ENCODE measurements at places on chromosomes 13 and 19. TPM values are rescaled to one million over a fixed set of nuclear protein-coding genes. Genes with fewer than 3 reads are reported as not detected.

GRCh38 chr19:14019100-14019499 is 8.8 kb upstream of the RLN3 start:
- DNase-seq: no peak

DNA sequence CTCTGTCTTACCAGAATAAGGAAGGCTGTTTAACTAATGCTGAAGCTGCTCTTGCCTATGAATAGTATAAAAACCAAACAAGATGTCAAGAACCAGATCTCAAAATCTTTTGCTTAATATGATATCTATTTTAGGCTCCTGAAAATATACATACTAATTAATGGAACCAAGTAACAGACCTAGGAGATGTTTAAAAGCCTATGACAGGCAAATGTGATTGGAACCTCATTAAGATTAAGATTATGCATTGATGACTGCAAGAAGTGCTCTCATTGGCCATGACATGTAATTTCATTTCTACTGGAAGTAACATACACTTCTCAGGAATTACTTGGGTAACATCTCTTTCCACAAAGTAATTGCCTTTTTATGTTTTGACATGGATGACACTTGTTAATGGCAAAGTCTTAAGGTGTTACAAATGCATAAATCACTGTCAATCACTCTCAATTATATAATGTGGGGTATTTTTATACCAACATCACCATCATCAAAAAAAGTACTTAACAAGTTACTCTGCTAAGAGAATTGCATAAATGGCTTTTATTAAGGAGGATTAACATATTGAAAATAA is 326.9 kb upstream of the MIR17HG start:
- DNase-seq: no peak

- peak; percentile 55 for DNase-seq
Observed at GRCh38 chr13:66618702-66619101, 611.4 kb downstream of the PCDH9 start.

GRCh38 chr13:76225815-76226489 is 589.8 kb downstream of the LMO7 start:
- DNase-seq: peak; percentile 24

DNA sequence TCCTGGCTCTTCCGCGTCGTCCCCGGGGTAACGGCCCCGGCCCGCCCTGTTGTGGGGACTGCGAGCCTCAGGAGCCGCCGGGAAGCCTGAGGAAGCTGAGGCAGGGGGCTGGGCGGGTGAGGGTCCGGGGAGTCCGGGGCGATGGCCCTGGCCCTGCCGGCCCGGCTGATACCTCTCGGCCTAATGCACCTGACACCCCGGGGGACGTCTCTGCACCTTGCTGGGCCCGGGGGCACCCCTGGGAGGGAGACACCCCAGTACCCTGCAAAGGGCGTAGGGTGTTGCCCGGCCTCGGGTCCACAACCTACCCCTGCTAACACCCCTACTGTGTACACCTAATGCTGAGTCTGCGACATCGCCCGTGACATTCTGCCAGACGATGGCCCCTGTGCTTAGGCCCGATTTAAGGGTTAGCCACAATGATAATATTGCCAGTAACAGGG is 410 bp downstream of the PIN1 start:
- DNase-seq: no peak

DNA sequence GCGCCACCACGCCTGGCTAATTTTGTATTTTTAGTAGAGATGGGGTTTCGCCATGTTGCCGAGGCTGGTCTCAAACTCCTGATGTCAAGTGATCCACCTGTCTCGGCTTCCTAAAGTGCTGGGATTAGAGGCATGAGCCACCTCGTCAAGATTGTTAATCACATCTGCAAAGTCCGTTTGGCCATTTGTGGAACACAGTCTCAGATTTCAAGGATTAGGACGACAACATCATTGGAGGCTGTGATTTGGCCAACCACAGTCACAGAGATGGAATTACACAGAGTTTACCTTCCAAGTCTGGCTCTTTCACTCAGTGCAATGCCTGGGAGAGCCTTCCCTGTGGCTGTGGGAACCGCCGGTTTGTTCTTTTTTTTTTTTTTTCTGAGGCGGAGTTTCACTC is 17.8 kb downstream of the SULT2B1 start:
- DNase-seq: no peak

GRCh38 chr19:2768365-2769132 is 14.5 kb downstream of the SGTA start:
- no peak for DNase-seq

GRCh38 chr13:39779337-39780265 is 124.1 kb downstream of the COG6 start:
- DNase-seq: no peak

DNA sequence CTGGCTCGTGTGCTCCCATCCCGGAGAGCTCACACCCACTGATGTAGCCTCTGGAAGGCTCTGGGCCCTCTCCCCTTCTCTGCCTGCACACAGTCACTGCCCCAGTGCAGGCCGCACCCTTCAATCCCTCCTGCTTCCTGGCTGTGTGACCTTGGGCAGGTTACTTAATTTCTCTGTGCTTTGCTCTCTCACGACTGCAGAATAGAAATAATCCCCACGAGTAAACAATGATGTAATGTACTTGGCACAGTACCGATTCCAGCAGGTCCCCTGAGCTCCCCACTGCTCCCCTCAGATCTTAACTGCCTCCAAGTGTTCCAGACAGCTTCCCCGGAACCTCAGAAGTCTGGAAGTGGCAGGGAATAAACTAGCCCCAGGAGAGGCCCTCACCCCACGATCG is 16.1 kb downstream of the LIG1 start:
- no peak for DNase-seq

GRCh38 chr13:50425772-50426171 is 410.5 kb downstream of the KCNRG start:
- DNase-seq: no peak

DNA sequence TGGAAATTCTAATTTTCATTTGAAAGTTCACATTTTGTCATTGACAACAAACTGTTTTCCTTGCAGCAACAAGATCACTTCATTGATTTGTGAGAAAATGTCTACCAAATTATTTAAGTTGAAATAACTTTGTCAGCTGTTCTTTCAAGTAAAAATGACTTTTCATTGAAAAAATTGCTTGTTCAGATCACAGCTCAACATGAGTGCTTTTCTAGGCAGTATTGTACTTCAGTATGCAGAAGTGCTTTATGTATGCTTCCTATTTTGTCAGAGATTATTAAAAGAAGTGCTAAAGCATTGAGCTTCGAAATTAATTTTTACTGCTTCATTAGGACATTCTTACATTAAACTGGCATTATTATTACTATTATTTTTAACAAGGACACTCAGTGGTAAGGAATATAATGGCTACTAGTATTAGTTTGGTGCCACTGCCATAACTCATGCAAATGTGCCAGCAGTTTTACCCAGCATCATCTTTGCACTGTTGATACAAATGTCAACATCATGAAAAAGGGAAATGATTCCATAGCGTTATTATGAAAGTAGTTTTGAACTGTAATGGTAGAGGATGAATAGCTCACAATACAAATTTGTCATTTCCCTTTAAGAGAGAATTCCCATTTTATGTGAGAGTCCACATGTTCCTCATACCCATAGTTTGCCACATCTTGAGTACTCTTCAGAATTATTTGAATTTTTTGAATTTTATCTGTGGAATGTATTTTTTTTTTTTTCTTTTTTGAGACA is 2.6 kb downstream of the BRCA2 start:
- no peak for DNase-seq

DNA sequence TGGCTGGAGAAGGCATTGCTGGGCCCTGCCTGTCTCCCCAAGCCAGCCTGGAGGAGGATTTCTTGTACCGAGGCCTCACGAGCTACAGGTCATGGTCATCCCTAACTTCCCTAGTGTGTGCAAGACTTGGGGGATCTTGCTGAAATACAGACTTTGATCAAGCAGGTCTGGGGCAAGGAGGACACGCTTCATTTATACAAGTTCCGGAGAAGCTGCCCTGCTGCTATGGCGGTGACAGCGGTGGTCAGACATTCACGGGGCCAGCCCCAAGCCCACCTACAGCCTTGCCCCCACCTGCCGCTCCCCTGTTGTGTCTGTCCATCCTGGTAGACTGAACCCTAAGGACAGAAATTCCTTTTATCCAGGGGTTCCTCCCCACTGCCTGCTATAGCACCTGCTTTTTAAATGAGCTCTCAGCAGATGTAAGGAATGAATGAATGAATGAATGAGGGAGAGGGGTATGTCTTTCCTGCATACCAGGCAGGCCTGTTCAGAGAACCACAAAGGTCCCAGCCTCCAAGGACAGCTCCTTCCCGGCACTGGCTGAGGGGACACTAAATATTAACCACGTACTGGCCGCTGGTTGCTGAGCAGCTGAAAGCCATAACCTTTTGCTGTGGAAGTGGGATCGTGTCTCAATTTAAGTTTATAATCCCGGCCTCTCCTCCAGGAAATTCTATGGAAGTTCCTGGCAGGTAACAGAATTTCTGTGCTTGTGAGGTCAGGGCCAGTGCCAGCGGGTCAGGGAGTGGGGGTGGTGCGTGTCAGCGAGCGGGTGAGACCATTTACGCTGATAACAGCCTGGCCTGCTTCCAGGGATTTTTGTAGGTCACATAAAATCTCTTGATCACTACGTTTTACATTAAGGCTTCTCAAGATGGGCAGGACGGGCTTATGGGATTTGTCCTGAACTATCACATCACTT is 27.1 kb downstream of the TSSK6 start:
- peak; percentile 45 for DNase-seq

DNA sequence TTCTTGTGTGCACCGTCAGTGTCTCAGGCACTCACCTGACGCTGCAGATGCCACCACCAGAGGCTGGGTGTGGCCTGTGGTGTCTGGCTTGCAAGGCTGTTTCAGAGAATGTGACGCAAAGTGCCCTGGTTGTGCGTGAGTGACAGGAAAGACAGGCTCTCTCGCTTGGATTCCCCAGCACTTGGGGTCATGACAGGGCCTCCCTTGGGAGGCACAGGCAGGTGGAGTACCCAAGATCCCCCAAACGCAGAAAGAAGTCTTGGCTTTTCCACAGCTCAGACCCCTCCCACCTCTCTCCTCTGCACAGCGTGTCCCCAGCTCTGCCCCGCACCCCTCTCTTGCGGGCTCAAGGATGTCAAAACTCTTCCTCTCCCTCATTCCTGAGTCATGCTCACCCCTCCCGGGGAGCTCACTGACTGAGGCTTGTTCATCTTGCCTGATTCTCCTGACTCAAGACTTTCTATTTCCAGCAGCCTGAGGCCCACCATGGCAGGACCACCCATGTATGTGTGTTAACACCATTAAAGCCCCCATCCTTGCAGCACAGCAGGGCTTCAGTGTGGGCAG is 21.0 kb downstream of the DHX34 start:
- no peak for DNase-seq

GRCh38 chr19:31304831-31305312 is 44.4 kb downstream of the TSHZ3 start:
- DNase-seq: no peak

The CRLF1 gene
- total RNA-seq: 18.1 TPM

The GTPBP3 gene
- total RNA-seq: 78.6 TPM

The TMIGD2 gene
- 0.76 TPM for total RNA-seq

The FLT3LG gene
- 0.49 TPM for total RNA-seq
